Activated T-helper 1 cell treated with anti-CD3 and anti-CD28 coated beads, Interleukin-2, amount 50 U/mL, for 16 hours (primary cell): ENCODE measurements at places on chromosomes 7 and 10.

DNA sequence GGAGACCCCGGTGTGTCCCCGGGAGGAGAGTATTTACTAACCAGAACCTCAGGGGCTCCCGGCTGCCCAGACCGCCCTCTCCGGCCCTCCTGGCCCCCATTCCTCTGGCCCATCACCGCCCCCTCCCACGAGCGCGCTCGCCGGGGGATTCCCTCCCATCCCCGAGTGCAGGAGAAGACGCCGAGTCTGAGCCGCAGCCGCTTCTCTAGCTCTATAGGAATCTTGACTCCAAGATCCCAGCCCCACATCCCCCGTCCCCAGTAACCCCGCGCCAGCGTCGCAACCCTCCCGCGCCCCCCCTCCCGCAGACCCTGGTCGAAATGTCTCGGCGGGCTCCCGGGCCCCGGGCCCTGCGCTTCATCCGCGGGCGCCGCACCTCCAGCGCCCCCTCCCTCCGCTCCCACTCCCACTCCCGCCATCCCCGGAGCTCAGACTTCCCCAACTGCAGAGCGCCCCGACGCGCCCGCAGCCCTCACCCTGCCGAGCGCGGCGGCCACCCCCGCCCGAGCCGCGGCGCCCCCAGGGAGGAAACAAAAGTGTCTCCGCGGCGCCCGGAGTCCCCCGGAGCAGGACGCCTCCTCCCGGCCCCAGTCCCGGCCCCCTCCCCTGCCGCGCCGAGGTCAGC lies 541 bp downstream of the ELMO1 start:
- peak; percentile 5 for DNase-seq

GRCh38 chr7:90311175-90311574 lies 9.9 kb downstream of the FAM237B start:
- DNase-seq = no peak

- no peak for DNase-seq
Measured at GRCh38 chr10:99917963-99918825, 91.6 kb downstream of the DNMBP start.

DNA sequence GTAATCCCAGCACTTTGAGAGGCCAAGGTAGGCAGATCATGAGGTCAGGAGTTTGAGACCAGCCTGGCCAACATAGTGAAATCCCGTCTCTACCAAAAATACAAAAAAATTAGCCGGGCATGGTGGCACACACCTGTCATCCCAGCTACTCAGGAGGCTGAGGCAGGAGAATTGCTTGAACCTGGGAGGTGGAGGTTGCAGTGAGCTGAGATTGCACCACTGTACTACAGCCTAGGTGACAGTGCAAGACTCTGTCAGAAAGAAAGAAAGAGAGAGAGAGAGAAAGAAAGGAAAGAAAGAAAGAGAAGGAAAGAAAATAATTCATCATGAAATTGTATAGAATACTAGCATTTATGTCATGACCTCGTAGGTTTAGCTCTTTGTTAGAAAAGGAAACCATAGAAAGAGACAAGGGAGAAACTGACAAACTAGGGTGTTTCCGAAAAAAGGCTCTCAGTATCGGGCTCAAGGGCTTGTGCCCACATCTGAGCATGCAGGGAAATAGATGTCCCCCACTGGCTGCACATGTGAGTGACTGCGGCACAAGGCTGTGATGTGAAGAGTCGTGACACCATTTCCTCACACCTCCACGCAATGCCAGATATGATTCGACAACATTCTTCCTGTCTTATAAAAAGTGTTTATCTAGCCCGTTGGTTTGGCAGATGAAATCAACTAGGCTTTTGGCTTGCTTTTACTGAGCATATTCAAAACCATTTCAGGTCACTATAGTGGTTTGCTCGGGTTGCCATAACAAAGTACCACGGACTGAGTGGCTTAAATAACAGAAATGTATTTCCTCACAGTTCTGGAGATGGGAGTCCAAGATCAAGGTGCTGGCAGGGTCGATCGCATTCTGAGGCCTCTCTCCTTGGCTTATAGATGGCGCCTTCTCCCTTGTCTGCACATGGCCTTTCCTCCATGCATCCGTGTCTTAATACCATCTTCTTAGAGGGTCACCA lies 2.0 kb downstream of the SRGN start:
- peak; percentile 17 for DNase-seq

- no peak for DNase-seq
Measured at GRCh38 chr10:21814866-21815265, 188.7 kb downstream of the DNAJC1 start.

DNA sequence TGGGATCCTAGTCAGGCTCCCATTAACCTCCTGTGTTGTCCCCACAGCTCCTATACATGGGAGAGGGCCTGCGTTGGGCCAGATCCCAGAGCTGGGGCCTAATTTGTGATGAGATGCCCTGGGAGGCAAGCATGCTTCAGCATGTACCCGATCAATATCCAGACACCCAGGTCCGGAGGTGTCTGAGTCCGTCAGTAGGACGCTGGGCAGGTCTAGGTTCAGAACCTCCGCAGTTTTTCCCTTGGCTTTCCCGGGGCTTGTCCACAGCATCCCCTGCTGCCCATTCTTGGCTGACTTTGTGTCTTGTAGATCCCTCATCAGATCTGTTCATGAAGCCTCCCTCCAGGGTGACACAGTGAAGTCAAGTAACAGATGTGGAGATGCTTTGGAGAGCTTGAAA lies 32.7 kb upstream of the RBAK start:
- no peak for DNase-seq

DNA sequence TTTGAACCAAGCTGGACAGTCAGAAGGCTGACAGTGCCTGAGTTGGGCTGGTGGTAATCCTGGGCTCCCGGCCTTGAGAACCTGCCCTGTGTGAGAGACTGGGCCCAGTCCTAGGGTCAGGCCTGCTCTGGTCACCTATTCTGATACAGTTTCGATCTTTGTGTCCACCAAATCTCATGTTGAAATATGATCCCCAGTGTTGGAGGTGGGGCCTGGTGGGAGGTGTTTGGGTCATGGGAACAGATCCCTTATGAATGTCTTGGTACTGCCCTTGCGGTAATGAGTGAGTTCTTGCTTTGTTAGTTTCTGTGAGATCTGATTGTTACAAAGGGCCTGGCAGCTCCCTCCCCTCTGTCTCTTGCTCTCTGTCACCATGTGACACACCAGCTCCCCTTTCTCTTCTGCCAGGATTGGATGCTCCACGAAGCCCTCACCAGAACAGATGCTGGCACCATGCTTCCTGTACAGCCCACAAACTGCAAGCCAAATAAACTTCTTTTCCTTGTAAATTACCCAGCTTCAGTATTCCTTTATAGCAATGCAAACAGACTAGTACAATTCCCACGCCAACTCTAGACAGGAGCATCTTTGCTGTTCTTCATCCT lies 111.8 kb upstream of the ZNF438 start:
- no peak for DNase-seq

- no peak for DNase-seq
Measured at GRCh38 chr10:51894771-51895578, 195.6 kb upstream of the CSTF2T start.

GRCh38 chr10:133141958-133142340 lies 18.1 kb upstream of the KNDC1 start:
- no peak for DNase-seq

GRCh38 chr10:65898055-65898454 lies 1027.8 kb upstream of the LRRTM3 start:
- no peak for DNase-seq

GRCh38 chr10:64036321-64036930 lies 515.2 kb downstream of the REEP3 start:
- no peak for DNase-seq

DNA sequence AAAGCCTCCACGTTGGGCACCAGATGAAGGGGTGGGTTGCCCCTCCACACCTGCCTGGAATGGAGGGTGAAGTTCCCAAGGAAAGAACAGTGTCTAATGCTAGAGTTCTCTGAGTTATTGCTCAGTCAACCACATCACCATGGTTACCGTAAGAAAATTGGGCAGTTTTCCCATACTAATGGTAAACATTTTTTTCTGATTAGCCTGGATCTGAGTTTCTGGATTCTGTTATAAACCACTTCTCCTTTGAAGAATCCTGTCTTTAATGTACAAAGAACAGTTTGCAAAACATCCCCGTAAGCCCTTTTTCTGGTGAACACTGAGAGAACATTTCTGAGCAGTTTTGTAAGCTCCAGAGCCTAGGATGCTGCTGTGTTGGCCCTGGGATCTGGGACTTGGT lies 45.5 kb downstream of the ABCC2 start:
- DNase-seq = no peak

DNA sequence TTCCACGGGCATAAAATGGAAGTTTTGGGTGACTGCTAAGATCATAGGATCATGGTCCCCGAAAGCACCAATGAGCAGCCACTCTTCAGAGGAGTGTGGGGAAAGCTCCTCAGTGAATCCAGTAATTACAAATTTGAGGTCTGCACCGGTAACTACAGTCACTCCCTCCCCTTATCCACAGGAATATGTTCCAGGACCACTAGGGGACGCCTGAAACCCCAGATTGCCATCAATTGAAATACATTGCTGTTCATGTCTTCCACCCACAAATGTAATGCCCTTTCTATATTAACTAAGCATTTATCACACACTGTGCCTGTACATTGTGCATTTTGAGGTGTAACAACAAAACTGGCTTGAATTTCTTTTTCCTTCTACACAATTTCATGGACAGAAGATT lies 447.9 kb upstream of the PFKP start:
- DNase-seq = no peak

GRCh38 chr10:71137701-71138100 lies 74.7 kb upstream of the UNC5B start:
- no peak for DNase-seq

- DNase-seq = no peak
Measured at GRCh38 chr10:119095640-119096039, 8.3 kb upstream of the DENND10 start.

DNA sequence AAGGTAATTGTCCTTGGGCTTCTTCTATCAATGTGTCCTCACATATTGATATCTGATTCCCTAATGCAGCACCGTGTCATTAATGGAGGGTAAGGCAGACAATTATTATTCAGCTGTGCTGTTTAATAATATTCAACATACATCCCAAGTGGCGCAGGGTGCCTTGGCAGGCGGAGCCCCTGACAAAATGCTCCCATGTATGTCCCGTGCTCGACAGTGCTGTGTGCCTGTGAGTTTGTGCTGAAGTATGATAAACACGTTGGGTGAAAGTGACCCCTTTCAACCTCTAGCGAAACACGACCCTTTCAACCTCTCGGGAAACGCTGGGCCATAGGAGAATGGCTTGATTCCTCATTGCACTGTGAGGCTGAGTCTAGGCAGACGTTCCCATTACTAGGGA lies 31.3 kb downstream of the PFKP start:
- no peak for DNase-seq

GRCh38 chr7:4225881-4226523 lies 456.1 kb upstream of the FOXK1 start:
- no peak for DNase-seq

GRCh38 chr10:37992083-37992482 lies 15.6 kb upstream of the ZNF25 start:
- DNase-seq = no peak

GRCh38 chr10:2214092-2214491 lies 476.8 kb upstream of the ADARB2 start:
- DNase-seq = no peak

GRCh38 chr7:110050785-110051184 lies 1040.1 kb upstream of the LRRN3 start:
- no peak for DNase-seq

DNA sequence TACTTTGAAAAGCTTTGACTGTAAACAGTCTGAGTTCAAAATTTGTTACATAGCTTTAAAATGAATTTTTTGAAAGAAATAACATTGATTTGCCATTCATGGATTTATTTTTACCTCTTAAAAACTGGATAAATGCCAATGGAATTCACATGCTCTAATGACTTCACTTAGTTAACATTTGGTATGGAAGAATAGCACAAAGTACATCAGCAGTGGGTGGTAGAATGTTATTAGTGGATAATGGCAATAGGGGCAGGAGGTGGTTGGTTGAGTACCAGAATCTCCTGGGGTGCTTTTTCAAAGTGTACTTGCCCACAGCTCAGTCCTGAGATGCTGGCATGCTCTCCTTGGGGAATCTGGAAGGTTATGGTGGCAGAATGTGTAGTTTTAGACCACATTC lies 4.7 kb downstream of the PPP1R9A start:
- no peak for DNase-seq

GRCh38 chr10:127612-128432 lies 7.4 kb upstream of the ZMYND11 start:
- DNase-seq = no peak

DNA sequence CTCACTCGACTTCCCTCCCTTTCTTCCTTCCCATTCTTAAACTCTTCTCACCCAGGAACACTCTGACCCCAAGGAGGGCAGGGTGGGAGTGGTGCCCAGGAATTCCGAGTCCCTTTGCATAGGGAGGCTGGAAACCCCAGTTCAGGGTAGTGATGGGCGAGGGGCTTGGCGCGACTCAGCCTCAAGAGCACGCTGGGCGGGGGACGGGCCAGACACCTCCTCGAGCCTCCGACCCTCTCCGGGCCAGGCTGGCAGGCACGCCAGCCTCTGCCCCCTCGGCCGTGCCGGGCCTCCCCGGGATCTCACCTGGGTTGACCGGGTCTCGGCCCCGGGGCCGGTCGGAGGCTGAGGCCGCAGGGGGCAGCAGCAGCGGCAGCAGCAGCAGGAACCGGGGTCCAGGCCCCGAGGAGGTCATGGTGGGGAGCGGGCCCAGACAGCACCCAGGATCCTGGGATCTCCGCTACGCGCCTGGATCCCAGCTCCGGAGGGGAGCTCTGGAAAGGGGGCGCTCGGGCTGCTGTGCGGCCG lies 457 bp downstream of the PLOD3 start:
- DNase-seq = no peak

DNA sequence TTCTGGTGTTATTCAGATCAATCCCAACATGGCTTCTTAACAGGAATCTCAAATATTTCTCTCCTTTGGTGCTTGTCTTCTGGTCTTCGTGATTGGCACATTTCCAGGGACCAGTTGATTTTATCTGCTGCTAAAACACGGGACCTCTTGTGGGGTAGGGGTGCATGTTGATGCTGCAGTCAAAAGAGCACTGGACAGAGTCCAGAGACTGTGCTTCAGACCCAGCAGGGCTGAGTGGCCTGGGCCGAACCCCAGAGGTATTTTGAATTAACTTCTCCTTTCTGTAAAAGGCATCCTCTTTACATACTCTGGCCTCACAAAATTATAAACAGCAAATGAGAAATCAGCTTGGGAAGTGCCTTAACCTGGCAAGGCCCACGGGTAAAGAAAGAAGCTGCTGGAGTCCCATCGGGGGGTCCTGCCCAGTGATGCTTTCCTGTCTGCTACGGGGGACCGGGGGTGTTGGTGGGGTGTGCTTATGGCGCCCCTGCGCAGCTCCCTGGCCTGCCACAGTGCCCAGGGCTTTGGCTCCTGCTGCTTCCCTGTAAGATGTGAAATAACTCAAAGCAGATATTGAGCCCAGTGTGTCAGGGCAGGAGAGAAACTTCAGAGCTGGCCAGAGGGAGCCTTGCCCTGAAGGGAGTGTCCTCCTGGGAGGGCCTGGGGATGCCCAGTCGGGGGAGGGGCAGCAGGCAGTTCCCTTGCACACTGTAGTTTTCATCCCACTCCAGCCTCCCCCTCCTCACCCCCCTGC lies 230.5 kb downstream of the TCF7L2 start:
- DNase-seq = no peak

- no peak for DNase-seq
Measured at GRCh38 chr7:22990588-22990949, 23.4 kb downstream of the HYCC1 start.

- no peak for DNase-seq
Measured at GRCh38 chr7:12222889-12223579, 11.9 kb downstream of the TMEM106B start.

GRCh38 chr10:106973288-106973687 lies 191.2 kb downstream of the SORCS1 start:
- DNase-seq = no peak

GRCh38 chr7:141074162-141074991 lies 513 bp downstream of the TMEM178B start:
- DNase-seq = no peak

GRCh38 chr7:78140109-78140508 lies 341.5 kb downstream of the PHTF2 start:
- no peak for DNase-seq
